ENCODE measurements at places on chromosomes 13 and 19.

- DNase-seq, result no peak
These were observed 2549.4 kb downstream of the PCDH9 start for GRCh38 chr13:64680739-64681138.

DNA sequence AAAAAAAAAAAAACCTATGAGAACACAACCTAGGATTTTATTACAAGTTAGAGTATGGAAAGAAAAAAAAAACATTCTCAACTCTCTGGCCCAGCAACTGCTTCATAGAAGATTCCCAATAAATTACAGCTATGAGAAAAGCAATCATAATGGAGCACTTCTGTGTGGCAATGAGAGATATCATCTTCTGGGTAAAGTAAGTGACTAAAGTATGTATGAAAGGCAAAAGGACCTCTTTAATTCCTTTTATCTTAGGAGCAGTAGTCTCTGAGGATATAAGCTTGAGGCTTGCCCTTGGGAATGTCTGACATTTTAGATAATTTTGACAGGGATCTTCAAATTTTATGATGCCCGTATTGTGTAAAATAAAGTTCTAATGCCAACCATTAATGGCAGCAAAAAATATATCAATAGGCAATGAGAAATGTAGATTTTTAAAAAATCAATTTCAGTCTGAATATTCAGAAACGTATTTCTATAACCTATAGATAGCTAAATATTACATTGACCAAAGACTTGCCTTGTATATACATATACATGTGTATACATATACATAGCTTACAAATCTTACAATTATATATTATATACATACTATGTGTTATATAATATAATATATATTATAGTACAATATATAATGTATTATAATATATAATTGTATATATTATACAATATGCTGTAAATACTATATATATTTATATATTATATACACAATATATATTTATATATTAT lies 823.9 kb upstream of the SLITRK1 start:
- DNase-seq, result no peak

DNA sequence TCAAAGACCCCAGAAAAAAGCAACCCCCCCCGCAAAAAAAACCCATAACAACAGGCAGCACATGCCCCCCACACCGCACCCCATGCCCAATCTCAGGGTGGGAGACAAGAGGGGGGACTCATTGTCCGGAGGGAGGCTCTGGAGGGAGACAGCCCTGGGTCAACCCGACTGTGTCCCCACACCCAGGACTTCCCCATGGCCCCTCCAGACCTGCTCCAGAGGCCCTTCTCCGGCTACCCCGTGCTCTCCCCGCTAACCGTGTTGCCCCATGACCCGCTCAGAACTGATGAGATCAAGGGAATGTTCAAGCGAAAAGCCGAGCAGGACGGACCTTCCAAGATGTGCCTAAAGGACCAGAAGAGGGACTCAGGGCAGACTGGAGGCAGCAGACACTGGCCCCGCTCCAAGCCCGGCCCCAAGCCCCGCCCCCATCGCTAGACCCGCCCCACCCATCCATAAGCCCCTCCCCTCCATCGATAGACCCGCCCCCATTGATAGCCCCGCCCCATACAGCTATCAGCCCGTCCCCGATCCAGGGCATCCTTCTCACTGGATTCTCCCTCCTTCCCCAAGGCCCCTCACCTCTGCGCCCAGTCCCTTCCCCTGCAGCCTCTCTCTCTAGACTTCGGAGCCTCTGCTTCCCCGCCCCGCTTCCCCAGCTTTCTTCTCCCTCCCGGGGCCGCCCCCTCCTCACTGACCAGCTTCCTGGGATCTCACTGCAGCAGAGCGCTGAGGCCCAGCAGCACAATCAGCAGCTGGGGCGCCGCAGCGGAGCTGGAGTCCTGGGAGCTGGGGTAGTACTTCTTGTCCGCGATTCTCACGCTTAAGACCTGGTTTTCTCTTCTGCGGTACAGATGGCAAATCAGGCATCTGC lies 2.2 kb downstream of the BST2 start:
- DNase-seq, result no peak

- DNase-seq, result no peak
These were observed 20.4 kb downstream of the HDGFL2 start for GRCh38 chr19:4492337-4493103.

DNA sequence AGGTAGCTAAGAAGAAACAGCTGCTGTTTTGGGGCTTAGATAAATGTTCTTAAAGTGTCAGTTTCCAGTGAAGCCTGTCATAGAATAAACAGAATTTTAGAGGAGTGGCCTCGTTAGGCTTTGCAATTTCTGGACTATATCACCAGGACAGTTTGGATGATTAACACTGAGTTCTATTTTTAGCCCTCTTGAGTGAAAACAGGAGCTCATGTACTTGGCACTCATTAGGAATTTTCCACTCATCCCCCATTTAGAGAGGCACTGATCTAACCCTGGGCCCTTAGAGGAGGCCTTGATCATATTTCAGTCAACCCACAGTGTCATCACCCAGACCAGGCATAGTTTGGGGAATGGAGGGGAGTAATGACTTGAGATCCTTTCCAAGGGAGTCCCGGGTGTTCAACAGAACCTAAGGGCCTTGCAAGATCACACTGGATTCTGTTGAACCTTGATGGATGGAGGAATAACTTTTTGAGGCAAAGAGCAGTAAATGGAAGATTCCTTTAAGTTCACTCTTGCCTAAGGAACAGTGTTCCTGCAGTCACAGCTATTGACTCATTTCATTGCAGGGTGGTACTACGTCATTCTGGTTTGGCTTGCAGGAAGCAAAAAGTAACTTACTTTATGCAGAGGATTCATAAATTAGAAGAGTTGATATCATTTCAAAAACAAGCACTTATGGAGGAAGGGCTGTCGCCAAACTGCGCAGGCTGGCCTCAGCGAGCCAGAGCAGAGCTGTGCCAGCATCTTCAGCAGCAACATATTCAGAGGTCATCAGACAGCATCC lies 160.2 kb downstream of the SLC7A1 start:
- DNase-seq, result no peak

- no peak for DNase-seq
These were observed 2.7 kb upstream of the RASAL3 start for GRCh38 chr19:15466851-15467733.

DNA sequence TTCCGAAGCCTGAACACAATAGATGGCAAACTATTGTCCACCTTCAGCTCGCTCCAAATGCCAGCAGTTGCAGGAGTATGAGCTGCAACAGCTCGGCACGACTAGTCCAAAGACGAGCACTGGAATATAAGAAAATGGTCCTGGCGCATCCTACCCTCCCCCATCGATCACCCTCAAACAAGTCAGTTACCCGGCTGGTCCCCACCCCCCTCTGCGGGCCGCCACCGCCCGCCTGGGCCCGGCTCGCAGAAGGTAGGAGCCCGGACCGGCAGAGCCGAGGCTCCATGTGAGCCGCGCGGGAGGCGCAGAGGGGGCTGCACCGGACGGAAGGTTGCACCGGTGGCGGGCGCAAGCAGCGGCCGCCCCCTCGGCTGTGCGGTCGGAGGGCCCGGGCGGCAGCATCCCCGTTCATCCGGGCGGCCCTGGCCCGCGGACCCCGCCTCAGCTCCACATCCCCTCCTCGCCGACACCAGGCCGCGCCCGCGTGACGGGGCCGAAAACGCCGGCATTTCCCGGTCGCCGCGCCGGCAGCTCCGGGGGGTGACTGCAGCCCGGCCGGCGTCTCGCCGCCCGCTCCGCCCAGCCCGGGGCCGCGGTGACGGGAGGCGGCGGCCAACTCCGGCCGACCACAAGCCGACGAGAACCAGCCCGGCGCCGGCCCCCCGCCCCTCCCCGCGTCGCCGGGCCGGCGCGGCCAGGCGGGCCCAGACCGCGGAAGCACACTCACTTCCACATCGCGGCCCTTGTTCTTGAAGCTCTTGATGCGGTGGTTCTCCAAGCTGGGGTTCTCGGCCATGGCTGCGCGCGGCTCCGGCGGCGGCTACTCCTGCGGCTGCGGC lies 552 bp downstream of the KPNA3 start:
- DNase-seq, result no peak

- DNase-seq, result no peak
These were observed 146.9 kb upstream of the SLC10A2 start for GRCh38 chr13:103213152-103213551.

DNA sequence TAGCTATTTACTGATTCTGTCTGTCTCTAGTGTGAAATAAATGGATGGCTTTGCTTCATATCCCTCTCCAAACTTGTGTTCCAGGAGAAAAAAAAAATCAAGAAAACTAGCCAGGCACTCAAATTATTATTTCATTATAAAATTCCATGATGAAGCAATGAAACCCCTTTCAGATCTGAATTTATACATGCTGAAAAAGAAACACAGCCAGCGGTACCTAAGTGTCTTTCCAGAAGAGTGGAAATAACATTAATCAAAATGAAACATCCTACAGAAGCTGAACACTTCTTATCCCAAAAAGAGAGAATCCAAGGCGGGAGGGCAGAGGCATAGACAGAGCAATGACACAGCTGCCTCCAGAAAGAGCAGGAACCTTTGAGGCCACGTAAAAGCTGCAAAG lies 15.9 kb downstream of the ENOX1 start:
- no peak for DNase-seq

DNA sequence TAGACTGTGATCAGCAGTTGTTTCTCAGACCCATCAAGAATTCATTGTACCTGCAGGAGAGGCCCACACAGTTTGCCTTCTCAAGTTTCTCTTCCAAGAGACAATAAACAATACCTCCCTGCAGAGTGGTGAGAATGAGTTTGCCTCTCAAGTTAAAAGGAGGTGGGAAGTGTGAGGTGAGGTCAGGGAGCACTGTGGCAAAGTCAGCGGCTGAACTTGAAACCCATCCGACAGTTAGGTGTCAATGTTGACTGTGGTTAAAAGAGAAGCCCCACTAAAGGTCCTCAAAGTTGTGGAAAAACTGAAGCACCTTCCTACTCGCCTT lies 72.9 kb upstream of the TSC22D1 start:
- no peak for DNase-seq

- no peak for DNase-seq
These were observed 4.4 kb downstream of the IFNL3 start for GRCh38 chr19:39240421-39240820.

GRCh38 chr19:38134540-38135149 lies 89.4 kb downstream of the DPF1 start:
- no peak for DNase-seq

DNA sequence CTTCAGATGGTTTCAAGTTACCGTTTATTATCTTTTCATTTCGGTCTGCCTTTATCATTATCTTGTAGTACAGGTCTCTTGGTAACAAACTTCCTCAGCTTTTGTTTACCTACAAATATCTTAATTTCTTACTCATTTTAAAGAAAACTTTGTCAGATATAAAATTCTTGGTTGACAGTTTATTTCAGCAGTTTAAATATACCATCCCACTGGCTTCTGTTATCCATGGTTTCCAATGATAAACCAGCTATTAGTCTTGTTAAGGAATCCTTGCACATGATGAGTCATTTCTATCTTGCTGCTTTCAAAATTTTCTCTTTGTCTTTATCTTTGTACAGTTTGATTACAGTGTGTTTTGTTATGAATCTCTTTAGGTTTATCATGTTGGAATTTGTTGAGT lies 308.3 kb upstream of the SPRY2 start:
- DNase-seq, result no peak

DNA sequence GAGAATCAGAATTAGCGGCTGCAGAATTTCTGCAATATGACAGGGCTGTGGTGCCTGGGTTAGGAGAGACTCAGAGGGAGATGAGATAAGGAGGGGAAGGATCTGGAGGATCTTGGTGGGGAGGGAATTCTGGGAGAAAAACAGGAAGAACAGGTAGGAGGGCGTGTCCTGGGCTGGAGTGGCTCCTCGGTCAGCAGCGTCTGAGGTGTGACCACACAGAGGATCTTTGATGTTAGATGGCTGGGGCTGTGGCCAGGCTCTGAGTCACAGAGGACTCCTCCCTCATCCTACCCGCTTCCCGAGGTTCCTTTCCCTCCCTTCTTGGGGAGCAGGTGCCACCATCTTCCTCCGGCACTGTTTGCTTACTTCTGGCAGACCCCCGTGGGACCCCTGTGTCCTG lies 6.4 kb upstream of the KLK6 start:
- peak; percentile 94 for DNase-seq
